ENCODE measurements at places on chromosomes 5 and 9. TPM values are rescaled to one million over a fixed set of nuclear protein-coding genes. Genes with fewer than 3 reads are reported as not detected.
A peak's percentile ranks its signal among the peaks of the same experiment; 100 is the strongest.

DNA sequence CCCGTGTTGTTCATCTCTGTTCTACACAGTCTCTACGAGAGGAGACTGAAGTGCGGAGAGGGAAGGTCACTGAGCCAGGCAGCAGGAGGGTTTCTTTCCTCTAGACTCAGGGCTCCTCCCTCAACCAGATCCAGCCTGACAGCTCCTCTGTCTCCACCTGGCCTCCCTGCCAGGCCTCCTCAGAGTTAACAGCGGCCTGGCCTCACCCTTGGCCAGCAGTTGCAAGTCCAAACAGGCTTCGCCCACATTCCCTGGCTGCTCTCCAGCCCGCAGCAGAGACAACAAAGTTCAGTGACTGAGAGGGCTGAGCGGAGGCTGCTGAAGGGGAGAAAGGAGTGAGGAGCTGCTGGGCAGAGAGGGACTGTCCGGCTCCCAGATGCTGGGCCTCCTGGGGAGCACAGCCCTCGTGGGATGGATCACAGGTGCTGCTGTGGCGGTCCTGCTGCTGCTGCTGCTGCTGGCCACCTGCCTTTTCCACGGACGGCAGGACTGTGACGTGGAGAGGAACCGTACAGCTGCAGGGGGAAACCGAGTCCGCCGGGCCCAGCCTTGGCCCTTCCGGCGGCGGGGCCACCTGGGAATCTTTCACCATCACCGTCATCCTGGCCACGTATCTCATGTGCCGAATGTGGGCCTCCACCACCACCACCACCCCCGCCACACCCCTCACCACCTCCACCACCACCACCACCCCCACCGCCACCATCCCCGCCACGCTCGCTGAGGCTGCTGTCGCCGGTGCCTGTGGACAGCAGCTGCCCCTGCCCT lies at the start of gene HRCT1:
Gene HRCT1 (plus strand): TSS at position 291 of the 768 bp plus-strand sequence. CDS start 86 bp downstream, at position 377.
- DNase-seq: peak; percentile 72

GRCh38 chr9:133728856-133729616 lies 9.1 kb downstream of the SARDH start:
- DNase-seq: no peak

- DNase-seq: no peak
These were observed 120.5 kb downstream of the FEM1C start for GRCh38 chr5:115424030-115424429.

The PRRC1 gene
- 71.3 TPM for polyA plus RNA-seq

The IGFBPL1 gene
- 0.69 TPM for polyA plus RNA-seq

Measured in BJ (cell line).